ENCODE measurements at places on chromosomes 5 and 9.

DNA sequence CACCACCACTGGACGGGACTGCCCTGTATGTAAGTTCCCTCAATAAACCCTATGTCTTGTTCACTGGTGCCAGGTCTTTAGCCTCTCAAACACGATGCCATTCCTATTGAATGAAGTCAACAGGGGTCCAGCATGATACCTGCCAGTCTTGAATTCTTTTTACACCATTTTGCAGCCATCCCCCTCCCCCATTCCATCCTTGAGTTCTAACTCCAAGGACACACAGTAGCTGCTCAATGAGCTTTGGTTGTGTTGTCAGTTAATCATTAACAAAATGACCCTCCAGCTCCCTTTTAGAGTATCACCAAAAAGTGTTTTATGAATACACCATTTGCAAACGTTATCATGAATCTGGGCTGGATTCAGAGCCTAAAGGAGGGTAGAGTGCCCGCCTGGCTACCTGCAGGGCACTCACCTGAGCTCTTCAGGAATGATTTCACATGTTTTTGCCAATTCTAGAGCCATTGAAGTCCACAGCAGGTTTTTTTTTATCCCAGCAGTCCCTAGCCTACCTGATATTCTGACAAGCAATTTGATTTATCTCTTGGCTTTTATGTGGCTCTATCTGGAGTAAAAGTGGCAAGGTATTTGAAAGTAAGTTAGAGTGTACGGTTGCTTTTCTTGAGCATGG lies 271.8 kb downstream of the SMARCA2 start:
- no peak for DNase-seq

GRCh38 chr9:93148721-93149120 lies 14.7 kb upstream of the NINJ1 start:
- no peak for DNase-seq

DNA sequence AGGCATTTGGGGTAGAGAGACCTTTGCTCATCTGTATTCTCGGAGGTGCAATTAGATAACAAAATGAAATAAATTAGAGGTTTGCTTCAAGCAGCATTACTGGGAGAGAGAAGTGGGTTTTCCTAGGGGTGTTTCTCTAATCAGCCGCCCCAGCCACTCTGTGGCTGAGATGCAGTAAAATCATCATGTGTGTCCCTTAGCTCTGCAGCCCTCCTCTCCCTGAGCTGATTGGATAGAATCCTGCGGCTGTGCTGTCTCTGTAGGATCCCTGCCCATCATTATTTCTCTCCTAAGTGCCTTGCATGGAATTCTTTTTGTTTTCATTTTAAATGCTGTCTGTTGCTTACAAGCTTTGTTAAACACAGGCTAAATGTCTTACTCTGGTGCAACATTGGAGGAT lies 171.4 kb downstream of the SH3GL2 start:
- no peak for DNase-seq

- DNase-seq = no peak
These were observed 628 bp downstream of the HOMER1 start for GRCh38 chr5:79513308-79513703.

All from NCI-H1105 (cell line).